ENCODE measurements at places on chromosomes 6 and 20. TPM values are rescaled to one million over a fixed set of nuclear protein-coding genes. Genes with fewer than 3 reads are reported as not detected.

DNA sequence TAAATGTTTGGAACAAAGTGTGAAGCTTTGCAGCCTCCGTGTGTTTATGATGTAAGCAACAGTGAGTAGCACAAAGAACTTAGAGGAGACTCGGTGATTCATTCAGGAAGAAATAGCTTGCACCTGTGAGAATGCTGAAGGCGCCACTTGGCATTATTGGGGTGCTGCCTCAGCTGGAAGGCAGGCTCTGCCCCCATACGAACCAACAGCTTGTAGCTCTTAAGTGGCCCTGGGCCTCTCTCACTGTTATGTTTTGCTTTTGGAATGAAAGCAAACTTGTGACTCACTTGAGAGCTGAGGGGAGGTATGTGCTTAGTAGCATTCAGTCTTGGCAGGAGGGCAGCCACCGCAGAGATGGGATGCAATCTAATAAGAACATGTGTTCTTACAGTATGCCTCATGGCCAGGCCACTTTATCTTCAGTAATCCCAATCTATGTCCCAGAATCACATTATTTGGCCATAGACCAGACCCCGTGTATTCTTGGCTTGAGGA is 310.7 kb downstream of the EYA4 start:
- peak; percentile 82 for DNase-seq

DNA sequence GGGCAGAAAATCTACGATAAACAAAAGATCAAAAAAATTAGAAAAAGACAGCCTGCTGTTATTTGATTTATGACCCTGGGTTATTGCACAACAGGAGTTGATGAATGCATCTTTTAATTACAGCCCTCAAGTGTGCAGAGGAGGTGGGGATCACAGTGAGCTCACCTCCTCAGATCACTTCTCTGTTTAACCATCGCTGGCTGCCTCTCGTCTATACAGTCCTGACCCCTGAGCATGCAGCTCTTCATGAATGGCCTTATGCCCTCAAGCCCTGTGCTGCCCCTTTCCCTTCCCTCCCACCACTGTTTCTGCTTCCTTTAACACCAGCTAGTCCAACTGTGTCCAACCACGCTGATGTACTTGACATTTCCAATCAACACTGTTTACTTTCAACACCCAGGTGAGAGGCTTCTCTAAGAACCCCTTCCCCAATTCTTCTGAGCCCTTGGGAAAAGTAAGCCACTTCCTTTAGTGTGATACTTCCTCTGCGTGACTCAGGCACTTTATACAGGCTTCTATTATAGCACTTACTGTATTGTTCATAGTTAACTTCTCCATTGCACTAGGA is 60.6 kb upstream of the RIPOR2 start:
- no peak for DNase-seq

DNA sequence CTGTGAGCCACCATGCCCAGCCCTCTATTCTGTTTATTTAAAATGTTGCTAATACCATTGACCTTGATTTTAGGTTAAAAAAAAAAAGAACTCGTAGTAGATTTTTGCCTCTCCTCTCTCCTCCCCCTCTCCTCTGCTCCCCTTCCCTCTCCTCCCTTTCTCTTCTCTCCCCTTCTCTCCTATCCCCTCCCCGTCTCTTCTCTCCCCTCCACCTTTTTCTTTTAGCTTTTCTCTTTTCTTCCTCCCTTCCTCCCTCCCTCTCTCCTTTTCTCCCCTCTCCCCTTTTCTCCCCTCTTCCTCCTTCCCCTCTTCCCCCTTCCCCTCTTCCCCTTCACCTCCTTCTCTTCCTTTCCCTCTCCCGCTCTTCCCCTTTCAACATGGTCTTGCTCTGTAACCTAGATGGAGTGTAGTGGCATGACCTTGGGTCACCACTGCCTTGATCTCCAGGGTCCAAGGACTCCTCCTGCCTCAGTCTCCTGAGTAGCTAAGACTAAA is 223.8 kb downstream of the ZFAND3 start:
- DNase-seq: no peak

GRCh38 chr6:147434516-147434915 is 74.0 kb upstream of the SAMD5 start:
- DNase-seq: peak; percentile 64

DNA sequence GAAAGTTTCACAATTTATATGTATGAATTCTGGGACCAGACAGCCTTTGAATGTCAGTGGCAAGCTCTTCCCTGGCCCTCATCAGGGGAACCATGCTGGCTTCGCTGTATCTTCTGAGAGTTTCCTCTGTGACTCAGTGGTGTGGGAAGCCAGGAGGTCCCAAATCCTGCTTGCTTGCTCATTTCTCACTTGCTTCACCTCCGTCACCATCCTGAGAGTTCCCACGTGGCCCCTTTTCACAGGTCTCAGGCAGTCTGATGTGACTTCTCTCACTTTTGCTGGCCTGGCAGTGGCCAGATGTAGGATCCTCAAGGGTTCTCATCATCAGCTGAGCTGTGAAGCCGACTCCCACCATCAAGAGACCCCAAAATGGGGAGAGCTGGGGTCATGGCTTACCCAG is 28.4 kb upstream of the RIN2 start:
- DNase-seq: no peak

- DNase-seq: no peak
These were observed 200.9 kb upstream of the PMEPA1 start for GRCh38 chr20:57910716-57911115.

GRCh38 chr6:70860920-70861319 is 95.9 kb downstream of the B3GAT2 start:
- no peak for DNase-seq

DNA sequence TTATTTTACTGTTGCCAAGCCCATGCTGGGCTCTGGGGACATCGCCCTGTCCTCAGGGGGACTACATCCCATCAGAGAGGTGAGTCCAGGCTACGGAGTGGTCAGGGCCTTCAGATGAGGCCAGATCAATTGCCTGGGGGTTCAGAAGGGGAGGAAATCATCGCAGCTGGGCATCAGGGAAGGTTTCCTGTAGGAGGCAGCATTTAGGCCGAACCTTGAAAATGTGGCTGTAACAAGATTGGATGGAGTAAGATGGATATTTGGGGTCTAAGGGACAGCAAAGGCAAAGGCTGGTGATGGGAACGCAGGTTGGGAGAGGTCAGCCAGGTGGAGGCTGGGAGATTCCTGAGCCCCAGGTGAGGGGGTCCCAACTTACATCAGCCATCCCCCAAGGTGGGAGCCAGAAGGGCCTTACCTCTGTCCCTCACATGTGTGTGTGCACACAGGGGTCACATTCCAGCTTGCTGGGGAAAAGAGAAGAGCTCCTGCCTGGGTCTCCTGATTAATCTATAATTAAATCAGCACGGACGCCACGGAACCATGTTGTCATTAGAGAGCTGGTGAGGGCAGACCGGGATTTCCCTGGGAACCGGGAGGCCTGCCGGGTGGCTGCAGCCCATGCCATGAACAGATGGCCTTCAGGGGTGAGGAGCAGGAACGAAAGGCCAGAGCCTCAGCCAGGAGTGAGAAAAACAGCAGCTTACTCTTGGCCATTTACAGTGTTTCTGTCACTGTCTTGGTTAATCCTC is 30.5 kb upstream of the DLGAP4 start:
- DNase-seq: peak; percentile 35

- DNase-seq: no peak
These were observed 108.2 kb upstream of the LOC128125822 start for GRCh38 chr6:63464060-63464459.

The SMLR1 gene
- not detected for total RNA-seq

The LHFPL5 gene
- not detected for total RNA-seq

The VSX1 gene
- not detected for total RNA-seq

The FKBP1C gene
- 1.1 TPM for total RNA-seq

The MYB gene
- total RNA-seq: 0.36 TPM

Measured in osteoblast (primary cell).